Ascending aorta (tissue), 2 donors: ENCODE measurements at places on chromosomes 4 and X. TPM values are rescaled to one million over a fixed set of nuclear protein-coding genes. Genes with fewer than 3 reads are reported as not detected.

Gene ZNF718
- 0.32 TPM for total RNA-seq

GRCh38 chrX:10423716-10424115 lies 196.7 kb downstream of the MID1 start:
- DNase-seq: no peak

- no peak for DNase-seq
These were observed 105.2 kb upstream of the FRG1 start for GRCh38 chr4:189835505-189835904.

DNA sequence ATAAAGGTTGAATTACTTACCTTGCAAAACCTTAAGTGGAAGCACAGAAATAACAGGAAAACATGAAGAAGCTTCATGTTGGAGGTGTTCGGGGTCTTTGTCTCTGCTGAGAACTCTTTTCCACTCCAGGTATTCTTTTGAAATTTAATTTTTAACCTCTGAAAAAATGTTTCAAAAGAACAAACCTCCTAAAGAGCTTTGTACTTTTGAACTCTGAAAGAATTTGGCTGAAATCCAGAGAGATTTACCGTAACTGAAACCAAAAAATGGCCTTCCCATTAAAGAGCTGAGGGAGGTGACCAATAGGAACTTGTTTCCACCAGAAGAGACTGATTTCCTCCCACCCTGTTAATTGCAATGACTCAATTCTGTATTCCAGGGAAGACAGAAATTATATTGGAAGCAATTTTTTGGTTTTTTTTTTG lies at the start of gene CFI:
Gene CFI, minus strand, starts transcription at position 105 of the 425 bp plus-strand sequence. Its CDS starts 28 bp downstream, at position 77.
- no peak for DNase-seq

Gene HELT
- not detected for total RNA-seq
